ENCODE measurements at places on chromosomes 16 and 17. TPM values are rescaled to one million over a fixed set of nuclear protein-coding genes. Genes with fewer than 3 reads are reported as not detected.

The CDRT15L2 gene
- not detected for polyA plus RNA-seq

DNA sequence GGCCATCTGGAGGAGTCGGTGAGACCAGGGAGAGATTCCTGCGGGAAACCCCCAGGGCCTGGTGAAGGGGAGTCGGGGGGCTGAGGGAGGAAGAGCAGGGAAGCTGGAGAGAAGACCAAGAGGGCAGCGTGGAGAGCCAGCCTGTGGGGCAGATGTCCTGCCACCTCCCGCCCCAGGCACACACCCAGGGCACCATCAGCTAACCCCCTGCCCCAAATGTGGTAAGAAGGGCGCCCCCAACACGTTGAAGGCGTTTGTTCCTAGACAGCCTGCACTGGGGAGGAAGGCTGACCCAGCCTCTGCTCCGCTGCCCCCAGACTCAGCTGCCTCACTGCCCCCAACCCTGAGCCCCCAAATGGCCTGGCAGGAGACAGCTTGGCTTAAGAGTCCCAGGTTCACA, 1.3 kb downstream of the BAIAP3 start:
- DNase-seq, result no peak

DNA sequence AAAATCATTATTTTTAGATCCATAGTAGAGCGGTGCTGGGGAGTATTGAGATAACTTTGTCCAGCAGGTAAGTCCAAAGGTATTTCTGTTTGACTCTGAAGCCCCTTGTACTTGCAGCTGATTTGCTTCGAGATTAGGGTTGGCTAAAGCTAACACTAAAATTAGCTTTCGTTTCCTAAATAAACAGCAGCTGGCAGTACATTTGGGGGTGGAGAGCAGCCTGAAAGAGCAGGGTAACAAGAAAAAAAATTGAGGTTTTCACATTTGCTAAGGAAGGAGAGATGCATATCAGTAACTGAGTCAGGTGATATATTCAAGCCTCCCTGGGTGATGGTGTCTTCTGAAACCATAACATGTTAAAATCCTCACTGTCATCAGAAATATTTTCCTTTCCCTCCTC, 37.4 kb upstream of the TMC5 start:
- DNase-seq, result no peak

GRCh38 chr17:32302037-32302436, 36.4 kb downstream of the RHBDL3 start:
- DNase-seq, result no peak

DNA sequence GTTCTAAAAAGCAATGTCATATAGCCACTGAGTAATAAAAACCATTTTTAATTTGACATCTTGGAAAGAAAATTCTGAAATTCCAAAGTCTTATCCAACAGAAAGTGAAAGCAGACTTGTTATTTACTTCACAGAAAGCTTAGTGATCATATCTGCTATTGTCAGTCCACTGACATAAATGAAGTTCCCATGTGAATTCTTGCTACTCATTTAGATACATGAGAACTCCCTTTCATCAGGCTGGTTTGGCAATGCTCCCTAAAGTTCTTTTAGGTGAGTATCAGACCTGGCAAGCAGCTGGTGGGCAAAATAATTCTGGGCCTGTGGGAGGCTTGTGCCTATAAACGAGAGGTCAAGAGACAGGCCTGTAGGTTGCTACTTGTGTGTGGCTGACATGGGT, 23.4 kb downstream of the NME2 start:
- no peak for DNase-seq

GRCh38 chr17:45834471-45835396, 9.9 kb upstream of the SPPL2C start:
- no peak for DNase-seq

- no peak for DNase-seq
Measured at GRCh38 chr16:14232106-14232864, 161.2 kb downstream of the MRTFB start.

GRCh38 chr16:86953631-86954391, 363.4 kb downstream of the C16orf95 start:
- no peak for DNase-seq
